ENCODE measurements at places on chromosomes 6 and 20.
A peak's percentile ranks its signal among the peaks of the same experiment; 100 is the strongest.

GRCh38 chr6:63963769-63964315 lies 328.2 kb downstream of the PHF3 start:
- no peak for DNase-seq

DNA sequence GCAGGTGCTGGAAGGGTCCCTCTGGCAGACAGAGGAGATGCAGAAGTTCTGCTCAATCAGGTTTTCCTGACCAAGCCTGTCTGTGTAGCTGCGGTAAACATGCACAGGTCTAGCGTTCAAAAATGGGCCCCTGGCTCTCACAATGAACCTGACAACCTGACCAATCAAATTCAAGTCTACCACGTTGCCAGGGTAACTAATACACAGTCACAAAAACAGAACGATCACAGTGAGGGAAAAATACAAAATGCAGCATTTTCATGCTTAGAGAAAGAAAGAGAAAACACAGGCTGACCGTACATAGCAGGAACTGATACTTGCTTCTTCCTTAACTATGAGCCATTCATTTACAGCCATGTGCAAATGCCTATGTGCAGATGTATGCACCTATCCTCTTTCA lies 353.1 kb upstream of the TSHZ2 start:
- DNase-seq, result no peak

DNA sequence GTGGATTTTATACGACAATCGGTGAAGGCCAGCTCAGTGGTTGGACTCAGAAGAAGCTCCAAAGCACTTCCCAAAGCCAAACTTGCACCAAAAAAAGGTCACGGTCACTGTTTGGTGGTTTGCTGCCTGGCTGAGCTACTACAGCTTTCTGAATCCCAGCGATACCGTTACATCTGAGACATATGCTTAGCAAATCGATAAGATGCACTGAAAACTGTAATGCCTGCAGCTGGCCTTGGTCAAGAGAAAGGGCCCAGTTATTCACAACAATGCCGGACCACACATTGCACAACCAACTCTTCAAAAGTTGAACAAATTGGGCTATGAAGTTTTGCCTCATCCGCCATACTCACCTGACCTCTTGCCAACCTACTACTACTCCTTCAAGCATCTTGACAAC lies 70.2 kb downstream of the FILIP1 start:
- DNase-seq, result no peak

DNA sequence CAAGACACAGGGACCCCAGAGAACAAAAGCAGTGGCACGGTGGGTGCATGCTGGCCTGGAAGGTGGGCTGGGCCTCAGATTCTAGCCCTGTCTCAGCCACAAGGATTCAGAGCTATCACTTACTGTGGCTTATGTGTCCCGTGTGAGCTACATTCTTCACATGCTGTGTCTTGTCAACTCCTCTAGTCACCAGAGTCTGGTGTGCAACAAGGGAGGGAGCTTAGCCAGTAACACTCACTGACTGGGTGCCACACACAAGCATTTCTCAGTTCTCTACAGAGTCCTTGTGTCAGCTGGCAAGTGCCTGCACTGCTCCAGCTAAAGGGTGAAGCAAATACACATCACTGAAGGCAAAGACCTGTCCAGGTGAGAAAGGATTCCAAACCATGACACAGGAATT lies 186.9 kb upstream of the CDYL start:
- DNase-seq, result no peak

DNA sequence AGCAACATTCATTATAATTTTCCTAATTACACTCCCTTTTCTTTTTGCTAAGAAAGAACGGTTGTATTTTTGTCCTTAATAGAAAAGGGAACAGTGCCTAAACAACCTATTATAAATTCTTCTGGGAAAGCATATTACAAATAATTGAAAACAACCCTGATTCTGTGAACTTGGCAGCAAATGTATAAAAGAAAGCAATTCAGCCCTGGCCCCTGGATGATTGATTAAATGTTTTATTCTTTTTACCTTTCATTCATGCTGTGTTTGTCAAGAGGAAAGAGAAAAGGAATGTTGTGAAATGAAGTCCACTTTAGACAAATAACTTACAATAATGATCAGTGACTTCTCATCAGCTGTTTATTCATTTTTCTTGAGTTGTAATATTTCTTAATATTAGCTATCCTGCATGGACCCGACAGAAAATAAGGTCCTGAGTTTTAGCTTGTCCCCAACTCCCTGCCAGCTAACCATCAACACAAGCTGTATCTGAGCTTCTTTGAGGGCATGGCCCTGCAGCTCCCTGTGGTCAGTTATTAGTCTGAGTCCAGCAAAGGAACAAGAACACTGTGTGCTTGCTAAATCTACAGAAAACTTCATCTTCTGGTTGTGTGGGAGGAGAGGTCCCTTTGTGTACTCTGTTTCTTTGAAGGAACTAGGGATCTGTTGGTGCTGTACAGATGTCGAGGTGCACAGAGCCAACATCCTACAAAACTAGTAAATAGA lies 248.2 kb downstream of the LAMA2 start:
- DNase-seq, result no peak

DNA sequence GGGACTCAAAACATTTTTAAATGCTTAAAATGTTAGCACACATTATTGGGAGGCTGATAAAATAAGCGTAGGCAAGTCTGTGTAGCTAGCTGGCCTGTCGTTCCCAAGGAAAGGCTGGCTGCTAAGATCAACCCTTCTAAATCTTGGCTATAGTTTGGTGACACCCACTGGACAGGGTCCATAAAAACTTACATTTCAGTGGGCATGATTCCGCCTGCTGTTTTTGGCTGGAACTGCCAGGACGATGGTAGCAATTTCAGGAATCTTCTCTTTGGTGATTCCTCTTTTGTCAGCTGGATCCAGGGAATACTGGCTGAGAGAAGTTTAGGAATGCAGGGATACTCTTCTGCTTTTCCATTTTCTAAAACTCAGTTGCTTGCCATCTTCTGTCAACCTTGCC lies 162.2 kb downstream of the NKAIN2 start:
- no peak for DNase-seq

DNA sequence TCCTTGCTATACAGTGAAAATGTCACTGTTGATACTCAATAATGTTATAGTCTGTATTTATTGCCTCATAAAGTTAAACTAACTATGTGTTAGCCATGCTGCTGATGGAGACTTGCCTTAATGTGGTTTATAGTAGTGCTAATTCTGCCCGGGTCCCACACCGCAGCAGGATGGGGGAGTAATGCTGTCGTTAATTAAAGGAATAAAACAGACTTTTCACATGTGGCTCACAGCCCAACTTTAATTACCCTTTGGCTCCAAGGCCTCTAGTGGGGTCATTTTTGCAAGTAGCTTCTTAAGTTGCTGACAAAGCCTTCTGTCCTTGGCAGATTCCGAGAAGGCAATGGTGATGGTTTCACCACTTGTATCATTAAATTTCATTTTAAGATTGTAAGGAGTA lies 634.3 kb downstream of the TBC1D32 start:
- DNase-seq, result no peak

GRCh38 chr6:51531623-51532022 lies 555.8 kb downstream of the PKHD1 start:
- DNase-seq, result no peak

DNA sequence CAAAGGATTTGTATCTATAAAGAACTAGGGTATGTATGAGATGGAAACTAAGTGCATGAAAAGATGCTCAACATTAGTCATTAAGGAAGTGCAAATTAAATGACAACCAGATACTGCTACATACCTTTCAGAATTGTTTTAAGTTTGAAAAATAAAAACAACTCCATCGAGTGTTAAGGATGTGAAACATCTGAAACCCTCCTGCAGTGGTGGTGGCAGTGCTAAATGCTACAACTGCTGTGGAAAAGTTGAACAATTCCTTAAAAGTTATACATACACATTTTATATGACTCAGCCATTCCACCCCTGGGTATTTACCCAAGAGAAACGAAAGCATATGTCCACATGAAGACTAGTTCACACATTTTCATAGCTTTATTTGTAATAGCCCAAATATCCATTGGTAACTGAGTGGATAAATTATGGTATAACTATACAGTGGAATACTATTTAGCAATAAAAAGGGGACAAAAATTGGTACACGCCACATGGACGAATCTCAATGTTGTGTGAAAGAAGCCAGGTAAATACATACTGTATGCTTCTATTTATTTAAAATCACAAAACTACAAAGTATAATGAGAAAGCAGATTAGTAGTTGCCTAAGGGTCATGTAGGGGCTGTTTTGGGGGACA lies 10.6 kb downstream of the ARMH2 start:
- DNase-seq, result no peak

GRCh38 chr6:32177183-32177787 lies 920 bp upstream of the RNF5 start:
- no peak for DNase-seq

- DNase-seq, result no peak
These were observed 88.6 kb downstream of the SCP2D1 start for GRCh38 chr20:18901980-18902737.

GRCh38 chr6:167735084-167735950 lies 91.4 kb upstream of the AFDN start:
- DNase-seq, result no peak

GRCh38 chr6:20367743-20368485 lies 33.8 kb upstream of the E2F3 start:
- peak; percentile 88 for DNase-seq

DNA sequence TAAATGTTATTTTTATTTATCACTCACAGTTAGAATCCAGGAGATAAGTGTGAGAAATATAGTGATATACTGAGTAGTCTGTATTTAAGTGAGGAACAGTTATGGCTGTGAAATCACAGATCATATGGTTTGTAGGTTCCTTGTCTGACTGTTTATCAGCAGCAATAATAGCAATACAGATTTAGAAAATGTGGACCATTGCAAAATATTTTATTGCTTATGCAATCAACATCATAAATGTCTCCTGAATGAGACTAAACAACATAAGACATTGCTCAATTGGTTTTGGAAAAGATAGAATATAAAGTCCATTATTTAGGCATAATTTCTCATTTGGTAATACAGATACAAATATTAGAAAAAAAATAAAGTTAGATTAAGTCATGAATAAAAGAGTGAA lies 43.7 kb downstream of the CCDC170 start:
- no peak for DNase-seq

DNA sequence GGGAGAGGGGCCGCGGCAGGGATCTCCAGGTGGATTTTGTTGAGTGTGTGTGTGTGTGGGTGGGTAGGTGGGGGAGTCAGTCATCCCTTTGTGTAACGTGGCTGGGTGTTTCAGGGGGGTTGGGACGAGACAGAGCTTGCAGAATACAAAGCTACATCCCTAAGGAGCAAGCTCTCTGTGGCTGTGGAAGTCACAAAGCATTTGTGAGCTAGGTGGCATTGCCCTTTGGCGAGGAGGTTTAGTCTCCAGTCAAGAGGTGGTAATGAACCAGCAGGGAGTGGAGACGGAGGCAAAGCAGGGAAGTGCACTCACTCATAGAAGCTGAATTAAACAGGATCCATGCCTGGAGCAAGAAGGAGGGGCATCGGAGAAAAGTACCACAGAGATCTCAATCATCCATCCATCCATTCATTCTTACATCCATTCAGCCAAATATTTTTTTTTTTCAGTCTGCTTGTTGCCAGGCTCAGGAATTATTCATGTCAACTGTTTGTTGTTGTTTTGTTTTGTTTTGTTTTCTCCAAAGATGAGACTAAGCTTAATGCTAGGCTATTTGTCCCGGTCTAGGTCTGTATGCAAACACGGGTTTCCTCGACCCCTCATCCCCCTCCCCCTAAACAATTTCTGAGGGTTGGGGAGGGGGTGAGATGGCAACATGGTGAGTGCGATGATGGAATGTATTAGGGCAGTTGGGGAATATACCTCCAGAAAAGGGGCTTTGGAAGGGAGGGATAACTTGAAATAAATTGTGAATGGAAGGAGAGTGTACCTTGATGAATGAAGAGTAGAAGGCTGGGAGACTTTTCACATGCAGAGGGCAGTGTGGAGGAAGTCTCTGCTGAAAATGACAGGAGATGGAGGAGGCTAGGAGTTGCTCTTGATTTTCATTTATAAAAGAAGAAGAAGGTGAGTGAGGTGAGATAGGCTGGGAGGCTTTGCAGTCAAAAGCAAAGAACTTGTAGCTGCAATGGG lies 1.0 kb downstream of the HCRTR2 start:
- DNase-seq, result peak; percentile 11

DNA sequence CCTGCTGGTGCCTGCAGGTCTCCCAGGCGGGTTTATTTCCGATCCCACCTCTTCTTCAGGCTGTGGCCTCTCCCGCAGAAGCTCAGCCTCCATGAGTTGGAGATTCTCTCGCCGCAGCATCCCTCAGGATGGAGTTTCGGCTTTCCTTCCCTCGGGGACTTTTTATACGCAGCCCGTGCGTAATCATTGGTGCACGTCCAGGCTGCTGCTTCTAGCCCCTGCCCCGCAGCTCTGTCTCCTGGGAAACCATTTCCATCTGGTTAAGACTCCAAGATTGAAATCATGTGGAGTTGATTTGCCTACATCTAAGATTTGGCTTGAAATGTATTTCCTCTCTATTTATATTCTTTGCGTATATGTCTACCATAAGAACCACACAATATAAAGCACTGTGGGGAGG lies 46.7 kb upstream of the CARMIL1 start:
- no peak for DNase-seq

DNA sequence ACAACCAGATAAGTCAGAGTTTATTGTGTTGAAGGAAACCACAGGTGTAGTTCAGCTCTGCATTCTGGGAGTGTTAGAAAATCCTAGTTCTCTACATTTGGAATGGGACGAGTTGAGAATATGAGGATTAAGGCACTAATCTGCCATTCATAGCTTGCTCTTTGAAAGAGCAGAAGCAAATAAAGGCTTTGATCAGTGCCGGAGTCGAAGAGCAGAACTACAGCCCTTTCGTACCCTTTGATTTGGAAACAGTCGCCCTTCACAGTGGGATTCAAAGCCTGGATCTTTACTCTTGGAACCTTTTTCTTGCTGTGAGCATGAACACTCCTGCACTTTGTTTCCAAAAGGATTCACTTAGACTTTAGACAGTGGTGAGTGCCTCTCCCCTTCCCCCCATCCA lies 523.9 kb upstream of the POU3F2 start:
- DNase-seq, result no peak

GRCh38 chr6:149895833-149896271 lies 2.1 kb downstream of the RAET1E start:
- no peak for DNase-seq

DNA sequence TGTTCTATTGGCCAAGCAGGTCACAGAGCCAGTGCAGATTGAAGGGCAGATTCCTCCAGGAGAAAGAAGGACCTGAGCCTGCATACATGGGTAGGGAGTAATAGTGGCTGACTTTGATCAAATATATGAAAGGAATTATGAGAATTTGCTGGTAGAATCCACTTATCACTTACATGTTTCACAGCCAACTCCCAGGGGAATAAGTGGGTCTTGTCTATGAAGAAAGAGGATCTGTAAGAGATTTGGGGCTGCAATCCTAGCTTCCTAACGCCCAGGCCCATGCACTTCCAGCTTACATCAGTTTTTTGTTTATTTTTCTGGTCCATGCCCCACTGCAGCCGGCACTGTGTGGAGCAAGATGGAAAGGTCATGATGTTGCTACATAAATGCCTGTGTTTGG lies 107.9 kb upstream of the SYNDIG1 start:
- no peak for DNase-seq

- DNase-seq, result peak; percentile 15
These were observed 73.2 kb downstream of the LY86 start for GRCh38 chr6:6661684-6662083.

All from caudate nucleus (tissue), 63 donors.